ENCODE measurements at places on chromosomes 1 and 21.

- DNase-seq: no peak
These were observed 6.3 kb upstream of the POU3F1 start for GRCh38 chr1:38052750-38053415.

DNA sequence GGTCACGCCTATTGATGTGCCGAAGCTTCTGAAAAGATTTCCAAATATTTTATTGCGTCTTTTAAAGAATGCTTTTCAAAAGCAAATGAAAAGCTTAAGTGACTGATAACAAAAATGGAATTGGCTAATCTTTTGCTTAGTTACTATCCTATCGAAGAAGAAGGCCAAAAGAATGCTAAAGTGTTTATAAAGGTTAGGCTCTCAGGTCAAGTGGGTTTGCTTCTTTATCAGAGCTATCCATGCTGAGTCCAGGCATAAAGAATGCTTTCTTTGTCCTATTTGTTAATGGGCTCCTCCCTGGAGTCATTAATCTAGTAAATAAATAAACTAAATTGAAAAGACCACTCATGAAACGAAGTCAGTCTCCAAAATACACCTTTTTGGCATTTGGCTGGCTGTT lies 133.4 kb upstream of the LYPLAL1 start:
- DNase-seq: no peak

DNA sequence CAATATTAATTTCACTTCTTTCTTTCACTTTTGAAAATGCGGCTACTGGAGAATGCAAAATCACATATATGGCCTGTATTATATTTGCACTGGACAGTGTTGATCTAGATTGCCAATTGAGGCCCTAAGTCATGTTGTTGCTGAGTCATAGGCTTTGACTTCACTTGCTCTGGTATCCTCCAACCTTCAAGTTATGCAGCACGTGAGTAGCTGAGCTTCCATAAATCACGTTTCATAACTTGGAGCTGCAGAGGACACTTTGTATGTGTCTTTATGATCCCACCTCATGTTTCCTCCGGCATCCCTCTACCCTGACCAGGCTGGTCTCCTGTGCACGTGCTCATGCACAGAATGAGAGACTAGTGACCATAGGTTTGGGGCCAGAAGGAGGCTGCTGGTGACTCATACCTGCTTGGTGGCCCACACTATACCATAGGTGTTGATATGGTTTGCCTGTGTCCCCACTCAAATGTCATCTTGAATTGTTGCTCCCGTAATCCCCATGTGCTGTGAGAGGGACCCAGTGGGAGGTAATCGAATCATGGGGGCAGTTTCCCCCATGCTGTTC lies 103.0 kb upstream of the TSPAN2 start:
- DNase-seq: no peak

DNA sequence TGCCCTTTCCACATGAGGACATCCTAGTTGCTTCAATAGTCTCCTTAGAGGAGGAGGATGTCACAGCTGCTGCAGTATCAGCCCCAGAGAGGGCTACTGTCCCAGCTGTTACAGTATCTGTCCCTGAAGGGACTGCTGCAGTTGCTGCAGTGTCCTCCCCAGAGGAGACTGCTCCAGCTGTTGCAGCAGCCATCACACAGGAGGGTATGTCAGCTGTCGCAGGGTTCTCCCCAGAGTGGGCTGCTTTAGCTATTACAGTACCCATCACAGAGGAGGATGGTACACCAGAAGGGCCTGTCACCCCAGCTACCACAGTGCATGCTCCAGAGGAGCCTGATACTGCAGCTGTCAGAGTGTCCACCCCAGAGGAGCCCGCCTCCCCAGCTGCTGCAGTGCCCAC lies 78.5 kb upstream of the BMP8A start:
- DNase-seq: no peak

Data from HS-5 (cell line).